Activated CD4-positive, alpha-beta T cell treated with anti-CD3 and anti-CD28 coated beads, Interleukin-2, amount 50 U/mL, for 24 hours (primary cell): ENCODE measurements at places on chromosomes 7 and 10.

GRCh38 chr10:14244147-14244546 is 86.6 kb downstream of the FRMD4A start:
- DNase-seq: no peak

- DNase-seq: no peak
Observed at GRCh38 chr7:92987095-92987494, 130.7 kb downstream of the SAMD9 start.

DNA sequence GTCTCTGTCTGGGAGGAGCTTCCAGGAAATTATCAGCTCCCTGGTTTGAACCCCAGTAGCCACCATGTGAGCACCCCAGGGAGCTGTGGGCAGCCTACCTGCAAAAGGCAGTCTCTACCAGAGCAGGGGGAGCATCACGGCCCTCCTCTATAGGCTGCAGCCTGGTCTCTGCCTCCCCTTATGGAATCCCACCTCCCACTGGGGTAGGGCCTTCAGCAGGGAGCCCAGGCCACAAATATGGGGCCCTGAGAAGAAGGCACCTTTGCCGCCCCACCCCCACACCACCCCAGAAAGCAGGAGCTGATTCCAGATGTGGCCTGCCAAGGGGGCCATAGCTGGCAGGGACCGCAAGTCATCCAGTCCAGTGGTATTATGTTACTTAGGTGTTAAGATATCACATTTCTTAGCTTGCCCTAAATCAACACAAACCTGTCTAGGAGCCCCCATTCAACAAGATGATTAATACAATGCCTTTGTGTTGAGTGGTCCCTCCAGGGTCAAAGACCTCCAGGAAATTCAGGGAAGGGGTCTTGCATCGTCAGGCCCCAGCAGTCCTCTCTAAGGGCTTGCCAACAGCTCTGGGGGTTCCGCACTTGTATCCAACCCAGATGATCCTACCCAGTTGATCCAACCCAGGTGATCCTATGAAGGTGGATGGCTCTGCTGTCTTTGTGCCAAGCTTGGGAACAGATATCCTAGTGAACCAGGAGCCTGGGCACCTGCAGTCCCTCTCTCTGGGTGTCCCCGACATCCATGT is 114.9 kb downstream of the OAT start:
- no peak for DNase-seq

DNA sequence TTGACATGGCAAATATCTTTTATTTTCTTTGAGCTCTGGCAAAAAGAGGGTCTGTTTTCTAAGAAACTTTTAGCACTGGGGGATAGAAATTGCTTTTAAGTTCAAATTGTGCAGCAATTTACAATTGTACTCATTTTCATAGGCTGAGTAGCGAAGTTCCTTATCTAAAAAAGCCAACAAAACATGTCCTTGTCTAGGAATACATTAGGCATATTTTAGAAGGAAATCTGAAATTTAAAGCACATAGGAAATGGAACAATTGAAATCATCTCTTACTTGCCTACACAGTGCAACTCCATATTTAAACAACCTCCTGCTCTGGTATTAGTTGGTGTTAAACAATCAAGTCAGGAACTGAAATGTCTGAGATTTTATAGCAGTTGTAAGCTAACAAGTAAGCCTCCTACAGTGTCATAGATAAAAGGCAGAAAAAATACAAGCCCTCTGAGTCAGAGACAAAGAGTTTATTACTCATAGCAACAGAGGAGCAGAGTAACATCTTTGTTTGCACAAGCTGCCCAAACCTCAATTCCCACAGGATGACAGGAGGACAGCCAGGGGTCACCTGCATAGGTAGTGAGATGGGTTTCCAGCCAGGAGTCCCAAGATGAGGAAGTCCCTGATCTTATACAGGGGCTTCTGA is 280.2 kb upstream of the HGF start:
- DNase-seq: no peak

- DNase-seq: no peak
Observed at GRCh38 chr10:77641788-77642397, 4.3 kb upstream of the KCNMA1 start.

- DNase-seq: no peak
Observed at GRCh38 chr7:134068670-134069069, 58.5 kb upstream of the LRGUK start.

DNA sequence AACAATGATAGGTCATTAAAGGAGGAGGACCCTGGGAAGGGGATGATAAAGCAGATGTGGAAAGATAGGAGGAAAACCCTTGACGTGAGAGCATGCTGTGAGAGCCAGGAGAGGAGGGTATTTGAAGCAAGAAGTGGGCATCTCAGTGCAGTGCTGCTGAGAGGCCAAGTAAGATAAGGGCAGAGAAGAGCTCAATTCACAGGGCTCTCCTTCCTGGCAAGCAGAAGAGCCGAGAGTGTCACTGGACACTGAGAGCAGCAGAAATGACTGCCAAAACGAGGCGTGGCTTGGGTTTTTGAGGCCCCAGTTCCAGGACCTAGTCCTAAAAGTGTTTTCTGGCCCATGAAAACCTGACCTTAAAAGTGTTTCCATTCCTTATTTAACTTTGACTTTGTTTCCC is 213.5 kb downstream of the LHFPL3 start:
- DNase-seq: no peak

GRCh38 chr10:98899018-98899417 is 336.6 kb downstream of the HPSE2 start:
- DNase-seq: no peak

DNA sequence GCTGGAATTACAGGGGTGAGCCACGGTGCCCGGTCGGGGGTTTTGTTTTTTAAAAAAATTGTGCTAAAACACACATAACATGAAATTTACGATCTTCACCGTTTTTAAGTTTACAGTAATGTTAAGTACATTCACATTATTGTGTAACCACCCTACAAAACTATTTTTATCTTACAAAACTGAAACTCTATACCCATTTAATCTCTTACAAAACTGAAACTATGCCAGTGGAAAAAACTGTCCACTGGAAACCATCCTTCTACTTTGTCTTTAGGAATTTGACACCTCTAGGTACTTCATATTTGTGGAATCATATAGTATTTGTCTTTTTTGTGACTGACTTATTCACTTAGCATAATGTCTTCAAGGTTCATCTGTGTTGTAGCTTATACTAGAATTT is 1.0 kb upstream of the PSMC2 start:
- no peak for DNase-seq
